ENCODE measurements at places on chromosomes 4 and X.

DNA sequence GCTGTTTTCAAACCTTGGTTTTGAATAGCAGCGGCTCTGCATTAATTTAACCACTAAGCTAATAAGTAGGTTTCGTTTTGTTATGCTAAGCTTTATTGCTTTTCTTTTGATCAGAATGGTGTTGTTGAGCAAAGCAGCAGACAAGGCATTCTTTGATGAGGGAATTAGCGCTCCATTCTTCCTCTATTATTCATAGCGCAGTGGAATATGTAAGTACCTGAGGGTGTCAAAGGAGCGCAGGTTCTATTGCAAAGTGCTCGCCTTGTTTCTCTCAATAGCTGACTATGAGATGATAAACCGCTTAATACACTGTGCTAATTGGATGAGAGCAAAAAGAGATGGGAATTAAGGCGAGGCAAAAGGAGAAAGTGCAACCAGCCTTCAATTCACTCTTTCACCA is 16.3 kb downstream of the ARX start:
- DNase-seq: no peak

GRCh38 chr4:121951521-121952110 is at the start of gene TRPC3:
Gene TRPC3 (minus strand): TSS chr4:121952060. CDS start chr4:121951680, 380 bp downstream.
- DNase-seq: peak; percentile 10

- no peak for DNase-seq
Measured at GRCh38 chr4:38222892-38223291, 262.7 kb downstream of the PTTG2 start.

DNA sequence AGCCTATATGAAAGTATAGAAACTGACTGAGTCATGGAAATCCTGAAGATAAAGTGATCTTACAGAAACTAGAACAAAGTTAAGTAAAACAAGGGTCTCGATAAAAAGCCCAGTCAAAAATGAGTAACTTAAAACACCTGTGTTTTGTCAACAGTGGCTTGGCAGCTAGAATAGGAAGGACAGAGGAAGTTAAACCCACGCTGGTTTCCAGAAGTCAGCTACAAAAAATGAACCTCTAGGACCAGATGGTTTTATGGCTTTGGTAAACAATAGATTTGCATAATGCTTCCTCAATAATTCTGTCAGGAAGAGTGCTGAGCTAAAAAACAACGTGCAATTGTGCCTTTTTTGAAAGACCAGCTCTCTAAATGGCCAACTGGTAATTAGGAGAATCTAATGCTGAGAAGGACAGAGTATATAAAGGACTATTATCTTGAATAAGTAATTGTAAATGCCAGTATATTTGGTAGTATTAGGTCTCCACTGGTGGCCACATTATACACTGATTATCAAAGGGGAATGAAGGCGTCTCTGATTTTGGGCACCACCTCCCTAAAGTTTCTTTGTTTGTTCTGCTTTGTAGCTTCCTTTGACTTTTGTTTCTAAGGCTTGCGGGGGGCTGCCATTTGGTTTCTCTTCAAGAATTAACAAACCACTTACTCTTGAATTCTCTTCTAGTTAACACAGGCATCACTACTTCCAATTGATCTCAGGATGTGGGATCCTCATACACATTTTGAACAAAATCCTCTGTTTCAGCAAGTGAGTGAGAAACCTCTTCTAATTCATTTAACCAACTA is 72.2 kb upstream of the PPP3CA start:
- no peak for DNase-seq

- DNase-seq: no peak
Measured at GRCh38 chr4:138007572-138007971, 234.6 kb downstream of the SLC7A11 start.

DNA sequence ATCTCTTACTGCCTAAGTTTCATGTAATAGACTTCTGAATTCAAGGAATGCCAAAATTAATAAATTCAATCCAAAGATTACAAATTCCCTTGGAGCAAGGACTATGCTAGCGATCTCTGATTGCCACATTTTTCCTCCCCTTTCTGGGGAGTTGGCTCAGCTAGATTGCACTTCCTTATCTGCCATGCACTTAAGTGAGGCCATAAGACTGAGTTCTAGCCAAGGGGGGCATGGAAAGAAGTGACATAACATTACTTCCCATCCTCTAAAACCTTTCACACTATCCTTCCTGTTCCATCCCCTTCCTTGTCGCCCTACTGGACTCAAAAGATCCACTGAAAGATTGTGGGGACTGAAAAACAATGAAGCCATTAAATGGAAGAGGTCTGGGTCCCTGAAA is 53.8 kb upstream of the TXK start:
- no peak for DNase-seq

DNA sequence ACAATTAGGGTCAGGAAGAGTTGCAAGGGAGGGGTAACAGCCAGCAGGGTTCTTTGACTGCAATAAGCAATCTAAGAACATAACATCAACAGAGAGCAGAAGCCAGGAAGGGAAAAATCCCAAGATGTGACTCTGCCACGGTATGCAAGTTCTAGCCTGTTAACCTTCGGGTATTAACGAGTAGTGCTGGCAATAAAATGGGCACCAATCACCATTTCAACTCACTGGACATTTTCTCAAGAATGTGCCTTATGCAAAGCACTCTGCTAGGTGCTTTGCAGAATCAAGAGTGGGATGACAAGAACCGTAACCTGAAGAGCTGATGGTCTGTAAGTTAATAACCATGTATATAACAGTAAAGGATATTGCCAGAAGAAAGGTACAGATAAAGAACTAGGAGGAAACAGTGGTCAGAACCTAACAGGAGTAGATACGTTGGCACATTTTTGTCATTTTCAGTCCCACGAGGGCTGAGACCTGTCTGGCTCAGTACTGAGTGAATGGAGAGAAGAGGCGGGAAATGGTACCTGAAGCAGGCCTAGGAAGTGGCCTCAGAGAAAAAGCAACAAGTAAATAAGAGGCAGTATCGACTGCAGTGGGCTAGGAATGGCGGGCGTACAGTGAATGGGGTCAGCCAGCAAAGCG is 2.7 kb downstream of the ELOVL6 start:
- DNase-seq: no peak

DNA sequence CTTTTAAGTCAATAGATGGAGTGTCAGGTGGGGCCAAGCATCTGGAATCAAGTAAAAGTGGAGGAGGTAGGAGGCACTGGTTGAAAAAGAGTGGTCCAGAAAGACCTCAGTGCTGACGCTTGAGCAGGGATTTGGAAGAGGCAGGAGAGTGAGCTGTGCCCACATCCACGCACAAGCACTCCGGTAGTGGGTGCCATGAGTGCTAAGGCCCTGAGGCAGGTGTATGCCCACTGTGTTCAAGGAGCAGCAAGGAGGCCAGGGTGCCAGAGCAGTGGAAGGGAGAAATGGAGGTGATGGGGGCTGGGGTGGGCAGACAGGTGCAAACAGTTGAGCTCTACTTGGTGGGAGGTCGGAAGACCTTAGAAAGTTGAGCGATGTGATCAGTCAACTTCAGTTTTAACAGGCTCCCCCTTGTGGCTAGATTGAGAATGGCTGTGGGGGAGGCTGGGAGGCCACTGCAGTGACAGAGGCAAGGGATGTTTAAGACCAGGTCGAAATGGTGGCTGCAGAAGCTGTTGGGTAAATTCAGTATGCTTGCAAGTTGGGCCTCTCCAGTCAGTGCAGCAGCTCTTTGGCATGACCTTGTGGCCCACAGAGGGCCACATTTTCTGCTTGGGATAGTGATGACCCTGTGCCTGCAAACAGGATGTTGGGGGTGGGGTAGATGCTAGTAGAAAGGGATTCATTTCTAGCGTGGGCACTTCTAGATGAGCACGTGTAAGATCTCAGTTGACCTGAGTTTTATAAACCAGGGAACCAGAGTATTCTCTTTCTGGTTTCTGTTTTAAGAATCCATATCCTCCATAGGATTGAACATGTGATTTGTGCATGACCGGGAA is 12.7 kb downstream of the TKTL1 start:
- peak; percentile 64 for DNase-seq

Measured in stimulated activated CD4-positive, alpha-beta T cell treated with anti-CD3 and anti-CD28 coated beads, Interleukin-1b, Interleukin-23, amount 100 ng/mL, for 24 hours (primary cell).